ENCODE measurements at places on chromosomes 2 and 18. TPM values are rescaled to one million over a fixed set of nuclear protein-coding genes. Genes with fewer than 3 reads are reported as not detected.

DNA sequence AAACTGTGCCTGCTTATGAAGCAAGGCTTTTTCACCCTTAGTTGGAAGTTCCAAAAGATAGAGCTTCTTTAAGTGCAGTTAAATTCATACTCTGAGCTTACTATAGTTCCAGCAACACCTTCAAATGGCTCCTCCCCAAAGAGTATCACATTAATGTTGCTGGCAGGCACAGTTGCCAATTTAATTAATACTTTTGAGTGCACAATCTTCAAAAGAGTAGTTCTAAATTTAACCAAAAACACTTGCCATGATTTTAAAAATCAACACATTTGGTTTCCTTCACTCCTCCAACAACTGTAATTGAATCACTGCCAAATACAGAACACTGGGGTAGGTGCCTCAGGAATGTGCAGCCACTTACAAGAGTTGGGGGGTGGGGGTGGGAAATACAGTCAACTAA, 150.6 kb upstream of the UBE2E3 start:
- DNase-seq = no peak

GRCh38 chr2:198615972-198616371, 811.6 kb downstream of the PLCL1 start:
- DNase-seq = no peak

- DNase-seq = no peak
These were observed 529.7 kb downstream of the DSC3 start for GRCh38 chr18:30512872-30513271.

- DNase-seq = peak; percentile 65
These were observed 89.7 kb downstream of the TMEM247 start for GRCh38 chr2:46569061-46569560.

DNA sequence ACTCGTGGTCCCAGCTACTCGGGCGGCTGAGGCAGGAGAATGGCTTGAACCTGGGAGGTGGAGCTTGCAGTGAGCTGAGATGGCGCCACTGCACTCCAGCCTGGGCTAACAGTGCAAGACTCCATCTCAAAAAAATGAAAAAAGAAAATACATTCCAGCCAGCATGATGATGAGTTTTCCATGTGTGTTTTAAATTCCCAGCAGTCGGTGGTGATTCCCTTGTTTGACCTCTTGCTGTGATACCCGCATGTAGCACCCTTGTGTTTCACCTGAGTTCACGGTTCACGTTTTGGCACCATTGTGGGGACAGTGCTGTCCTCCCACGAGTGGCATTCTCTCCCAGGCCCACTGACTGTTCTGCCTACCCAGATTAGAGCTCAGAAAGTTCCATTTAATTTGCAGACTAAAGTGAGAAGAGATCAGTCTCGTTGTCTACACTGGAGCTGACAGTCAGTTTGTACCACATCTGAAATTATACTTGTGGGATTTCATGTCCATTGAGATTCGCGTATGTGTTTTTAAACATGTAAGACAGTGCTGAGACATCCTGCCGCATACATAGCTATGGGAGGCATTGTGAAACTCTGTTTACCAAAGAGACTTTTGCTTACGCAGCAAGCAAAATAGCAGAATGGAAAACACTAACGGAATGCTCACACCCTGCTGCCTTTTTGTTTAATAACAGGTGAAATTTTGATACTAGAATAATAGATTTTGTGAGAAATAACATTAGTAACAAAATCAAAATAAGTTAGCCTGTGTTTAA, 157.1 kb downstream of the GBX2 start:
- DNase-seq = no peak

DNA sequence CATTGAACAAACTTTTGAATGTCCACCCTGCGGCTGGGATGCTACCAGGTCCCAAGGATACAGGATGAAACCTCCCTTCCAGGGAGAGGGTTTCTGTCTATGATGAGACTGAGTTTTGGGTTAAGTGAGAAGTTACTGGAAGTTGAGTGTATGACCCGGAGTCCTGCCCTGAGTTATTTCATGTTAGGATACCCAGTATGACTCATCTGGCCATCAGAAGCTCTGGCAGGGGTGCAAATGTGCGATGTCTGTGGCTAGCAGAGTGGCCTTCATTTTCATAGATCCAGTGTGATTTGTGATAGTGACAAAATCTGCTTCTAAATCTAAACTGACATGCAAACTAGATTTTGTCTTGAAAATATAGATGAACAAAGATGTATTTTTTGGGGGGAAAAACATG, 55.3 kb downstream of the KCTD1 start:
- peak; percentile 22 for DNase-seq

SERPINB12 gene
- polyA plus RNA-seq = not detected

FSIP2 gene
- 6.4 TPM for polyA plus RNA-seq
